ENCODE measurements at places on chromosomes 12 and 14.

DNA sequence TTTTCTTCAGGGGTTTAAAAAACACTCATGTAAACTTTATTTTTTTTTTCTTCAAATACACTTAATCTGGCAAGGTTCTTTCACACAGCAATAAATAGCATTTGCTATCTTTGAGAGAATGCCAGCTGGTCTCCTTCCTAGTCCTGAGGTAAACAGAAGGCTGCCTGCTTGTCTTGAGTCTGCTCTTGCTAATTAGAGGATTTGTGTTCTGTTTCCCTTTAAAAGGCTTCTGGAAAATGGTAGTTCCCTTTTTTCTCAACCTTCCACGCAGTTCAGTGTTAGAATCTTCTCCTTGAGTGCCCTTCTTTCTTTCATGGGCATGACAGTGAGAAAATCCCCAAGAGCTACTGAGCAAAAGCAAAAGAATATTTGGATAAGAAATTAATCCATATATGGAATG lies 92.3 kb upstream of the DCN start:
- no peak for DNase-seq

- DNase-seq, result no peak
Observed at GRCh38 chr12:68482660-68483059, 128.0 kb upstream of the RAP1B start.

GRCh38 chr12:43402436-43402835 lies 149.6 kb downstream of the ADAMTS20 start:
- DNase-seq, result no peak

DNA sequence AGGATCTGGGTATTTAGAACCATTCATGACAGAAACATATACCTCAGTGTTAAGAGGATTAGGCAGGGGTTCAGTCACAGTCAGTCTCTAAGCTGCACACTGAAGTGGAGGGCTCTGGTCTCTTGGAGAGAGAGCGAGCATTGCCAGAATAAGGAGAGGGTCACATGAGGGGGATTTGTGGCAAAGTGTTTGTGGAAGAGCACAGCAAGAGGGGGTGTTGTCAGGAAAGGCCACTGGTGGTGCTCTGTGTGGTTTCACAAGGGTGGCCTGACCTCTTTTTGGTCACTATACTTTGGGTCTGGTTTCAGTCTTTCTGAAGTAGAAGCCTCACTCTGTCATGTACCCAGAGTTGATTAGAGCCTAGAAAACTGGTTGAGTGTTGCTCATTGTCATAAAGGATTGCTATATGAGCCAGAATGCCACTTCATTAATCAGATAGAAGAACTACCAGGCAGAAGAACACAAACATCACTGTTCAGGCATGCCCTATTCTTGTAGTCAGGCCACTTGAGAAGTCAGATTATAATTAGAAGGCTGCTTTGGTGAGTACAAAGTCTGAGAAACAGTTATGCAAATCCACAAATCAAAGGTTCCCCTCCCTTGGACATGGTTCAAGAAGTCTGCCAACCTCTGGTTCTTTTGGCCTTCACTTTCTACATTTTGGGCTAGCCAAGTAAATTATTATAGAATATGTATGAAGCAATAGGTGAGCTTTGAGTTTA lies 8.4 kb downstream of the TMEM19 start:
- DNase-seq, result no peak

- no peak for DNase-seq
Observed at GRCh38 chr14:81427348-81428058, 27.4 kb upstream of the STON2 start.

DNA sequence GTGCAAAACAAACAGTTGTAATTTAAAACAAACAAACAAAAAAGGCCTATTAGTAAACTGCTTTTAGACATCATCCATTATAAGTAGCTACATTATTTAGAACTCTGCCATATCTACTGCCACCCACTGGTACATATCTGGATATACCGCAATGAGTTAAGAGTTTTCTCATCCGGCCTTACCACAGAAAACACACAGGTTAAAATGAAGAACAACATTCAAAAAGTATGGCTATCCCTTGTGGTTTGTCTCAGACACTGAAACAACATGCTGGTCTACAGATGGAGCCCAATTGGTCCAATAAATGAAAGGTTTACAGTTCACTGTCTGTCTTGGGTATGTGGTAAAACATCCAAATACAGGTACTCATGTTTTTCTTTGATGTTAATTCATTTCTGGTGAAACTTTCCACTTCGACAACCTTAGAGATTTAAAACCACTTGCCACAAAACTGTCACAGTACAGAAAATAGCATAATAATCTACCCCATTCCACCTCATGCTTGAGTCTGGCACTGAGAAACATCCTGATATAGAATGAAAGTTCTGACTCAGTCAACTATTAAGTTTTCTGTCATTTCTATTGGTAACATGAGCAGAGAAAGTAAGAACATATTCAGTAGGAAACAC lies 354.3 kb downstream of the CEP128 start:
- DNase-seq, result no peak

- no peak for DNase-seq
Observed at GRCh38 chr14:65229748-65230728, 127.7 kb upstream of the MAX start.
